ENCODE measurements at places on chromosomes 3 and 15.

- no peak for DNase-seq
Observed at GRCh38 chr3:54830658-54831057, 97.2 kb downstream of the LRTM1 start.

GRCh38 chr15:72902245-72902918 is 118.8 kb upstream of the ADPGK start:
- no peak for DNase-seq

DNA sequence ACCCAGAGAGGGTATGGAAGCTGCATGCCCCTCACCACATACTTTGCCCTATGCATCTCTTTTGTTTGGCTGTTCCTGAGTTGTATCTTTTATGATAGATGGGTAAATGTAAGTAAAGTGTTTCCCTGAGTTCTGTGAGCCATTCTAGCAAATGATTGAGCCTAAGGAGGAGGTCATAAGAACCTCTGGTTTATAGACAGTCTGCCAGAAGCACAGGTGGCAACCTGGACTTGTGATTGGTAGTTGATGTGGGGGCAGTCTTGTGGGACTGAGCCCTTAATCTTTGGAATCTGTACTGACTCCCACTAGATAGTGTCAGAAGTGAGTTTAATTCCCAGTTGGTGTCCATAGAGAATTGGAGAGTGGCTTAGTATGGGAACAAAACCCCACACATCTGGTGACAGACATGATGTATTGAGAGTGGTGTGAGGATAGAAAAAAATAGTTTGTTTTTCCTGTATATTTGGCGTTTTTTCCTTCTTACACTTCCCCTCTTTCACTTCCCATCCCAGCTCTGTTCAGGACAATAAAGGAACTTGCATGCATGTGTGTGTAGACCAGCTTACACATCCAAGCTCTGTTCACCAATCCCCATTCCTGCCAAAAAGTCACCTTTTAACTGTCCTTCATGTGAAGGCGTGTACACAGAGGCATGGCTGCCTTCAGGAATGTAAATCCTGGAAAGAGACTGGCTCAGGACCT is 38.1 kb upstream of the SPPL2A start:
- no peak for DNase-seq

GRCh38 chr3:62625268-62625667 is 249.9 kb downstream of the CADPS start:
- no peak for DNase-seq

- no peak for DNase-seq
Observed at GRCh38 chr3:58074116-58074715, 66.0 kb downstream of the FLNB start.

DNA sequence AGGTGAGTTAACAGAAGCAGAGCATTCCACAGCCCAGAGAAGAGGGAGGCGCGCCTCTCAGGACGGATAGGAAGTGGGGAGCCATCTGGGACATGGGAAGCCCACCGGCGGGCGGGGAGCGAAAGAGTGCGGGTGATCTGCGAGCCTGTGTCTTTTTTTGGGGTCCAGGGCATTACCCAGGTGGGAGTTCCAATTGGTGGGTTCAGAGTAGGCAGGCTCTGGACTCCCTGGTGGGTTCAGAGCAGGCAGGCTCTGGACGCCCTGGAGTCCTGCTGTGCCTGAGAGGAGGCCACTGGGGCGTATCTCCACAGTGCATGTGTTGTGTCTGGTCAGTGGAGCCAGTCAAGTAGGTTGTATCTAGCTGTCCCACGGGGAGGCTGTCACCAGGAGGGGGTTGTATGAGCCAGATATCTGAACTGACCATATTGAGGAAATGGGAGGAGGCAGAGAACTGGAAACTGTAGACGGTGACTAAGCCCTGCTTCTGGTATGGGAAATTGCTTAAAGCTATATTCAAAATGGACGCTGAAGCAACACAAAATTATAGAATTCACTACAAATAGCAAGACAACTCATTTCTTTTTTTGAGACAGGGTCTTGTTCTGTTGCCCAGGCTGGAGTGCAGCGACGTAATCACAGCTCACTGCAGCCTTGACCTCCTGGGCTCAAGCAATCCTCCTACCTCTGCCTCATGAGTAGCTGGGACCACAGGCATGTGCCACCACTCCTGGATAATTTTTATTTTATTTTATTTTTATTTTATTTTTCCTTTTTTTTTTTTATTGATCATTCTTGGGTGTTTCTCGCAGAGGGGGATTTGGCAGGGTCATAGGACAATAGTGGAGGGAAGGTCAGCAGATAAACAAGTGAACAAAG is 34.5 kb upstream of the CHST2 start:
- no peak for DNase-seq

- DNase-seq = no peak
Observed at GRCh38 chr3:123157598-123158287, 44.0 kb upstream of the SEC22A start.

- no peak for DNase-seq
Observed at GRCh38 chr15:63507878-63508818, 3.8 kb downstream of the USP3 start.

- no peak for DNase-seq
Observed at GRCh38 chr3:13332158-13332557, 88.0 kb downstream of the NUP210 start.
